ENCODE measurements at places on chromosomes 5 and 9.

DNA sequence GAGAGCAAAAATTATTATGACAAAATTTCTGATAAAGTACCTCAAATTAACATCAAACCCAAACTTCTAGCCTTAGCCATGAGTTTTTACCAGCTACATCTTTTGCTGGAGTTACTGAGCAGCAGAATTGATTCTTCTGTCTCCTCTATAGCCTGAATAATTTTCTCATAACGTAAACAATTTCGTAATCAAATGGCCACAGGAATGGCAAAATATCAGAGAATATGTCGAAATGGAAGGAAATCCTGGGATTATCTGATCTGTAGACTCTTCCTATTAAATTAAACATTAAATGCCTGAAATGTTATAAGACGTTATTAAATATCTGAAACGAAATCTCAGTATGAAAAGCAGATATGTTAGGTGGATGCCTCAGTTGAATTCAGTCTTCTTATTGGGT is 41.1 kb downstream of the LURAP1L start:
- no peak for DNase-seq

DNA sequence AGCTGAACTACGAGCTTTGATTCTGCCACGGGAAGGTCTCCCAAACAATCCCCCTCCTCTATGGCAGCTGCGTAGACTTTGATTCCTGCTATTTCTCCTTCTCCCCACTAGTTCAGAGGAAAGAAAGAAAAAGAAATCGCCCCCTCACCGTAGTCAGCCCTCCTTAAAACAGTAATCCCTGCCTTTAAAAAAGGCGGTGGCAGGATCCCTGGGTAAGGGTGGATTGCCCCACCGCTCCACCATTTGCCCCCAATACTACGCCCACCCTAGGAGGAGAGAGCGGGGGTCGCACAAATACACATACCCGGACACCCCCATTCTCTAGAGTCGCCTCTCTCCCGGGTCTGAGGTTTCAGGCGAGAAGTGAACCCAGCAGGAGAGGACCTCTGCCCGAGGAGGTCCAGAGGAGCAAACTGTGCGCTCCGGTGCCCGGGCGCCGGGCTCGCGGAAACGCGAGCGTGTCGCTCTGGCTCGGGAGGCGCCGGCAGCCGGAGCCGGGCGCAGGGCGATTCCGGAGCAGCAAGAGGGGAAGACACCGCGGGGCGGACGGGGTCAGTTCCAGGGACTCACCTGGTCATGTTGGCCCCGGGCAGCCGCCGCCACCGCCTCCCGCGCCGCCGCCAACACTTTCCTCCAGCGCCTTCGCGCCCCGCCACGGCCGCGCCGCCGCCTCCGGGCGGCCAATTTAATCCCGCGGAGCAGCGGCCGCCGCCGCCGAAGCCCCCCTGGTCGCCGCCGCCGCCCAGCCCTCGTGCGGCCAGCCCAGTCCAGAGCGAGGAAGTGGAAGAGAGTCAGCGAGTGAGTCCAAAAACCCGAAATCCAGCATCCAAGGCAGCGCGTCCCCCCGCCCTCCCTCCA is 1057.7 kb upstream of the DMAC1 start:
- no peak for DNase-seq

GRCh38 chr5:126358525-126358924 is 64.7 kb upstream of the GRAMD2B start:
- no peak for DNase-seq

DNA sequence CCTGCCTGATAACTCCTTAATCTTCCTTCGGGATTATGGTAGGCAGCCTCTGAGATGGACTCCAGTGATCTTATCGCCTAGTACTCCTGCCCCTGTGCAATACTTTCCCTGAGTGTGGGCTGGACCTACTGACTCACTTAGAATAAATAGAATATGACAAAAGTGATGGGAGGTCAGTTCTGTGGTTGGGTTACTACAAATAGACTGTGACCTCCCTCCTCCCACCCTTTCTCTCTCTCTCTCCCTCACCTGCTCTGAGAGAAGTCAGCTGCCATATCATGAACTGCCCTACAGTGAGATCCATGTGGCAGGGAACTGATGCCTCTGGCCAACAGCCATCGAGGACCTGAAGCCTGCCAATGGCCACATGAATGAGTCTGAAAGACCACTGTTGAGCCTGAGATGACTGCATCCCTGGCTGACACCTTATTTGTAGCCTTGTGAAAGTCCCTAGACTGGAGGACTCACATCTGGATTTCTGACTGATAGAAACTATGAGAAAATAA is 31.7 kb downstream of the NRG2 start:
- DNase-seq: no peak

GRCh38 chr9:87824216-87824875 is 58.3 kb upstream of the SPATA31E1 start:
- no peak for DNase-seq

GRCh38 chr9:72564479-72565281 is 43.3 kb downstream of the TMC1 start:
- no peak for DNase-seq

DNA sequence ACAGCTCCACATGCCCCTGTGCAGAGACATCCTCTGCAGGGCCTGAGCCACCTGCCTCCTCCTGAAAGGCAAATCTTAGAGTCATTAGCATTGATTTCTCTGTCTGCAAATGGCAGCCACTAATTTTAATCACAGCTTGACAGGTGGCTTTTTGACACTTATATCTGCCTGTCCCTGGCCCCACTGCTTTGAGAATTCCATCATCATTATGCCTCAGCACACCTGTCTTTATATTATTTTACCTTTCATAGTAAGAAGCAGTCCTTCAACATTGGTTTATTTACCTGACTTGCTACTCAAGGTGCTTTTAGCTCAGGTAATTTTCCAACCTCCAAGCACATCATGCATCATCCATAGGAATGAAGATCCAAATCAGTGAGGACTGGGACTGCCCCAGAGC is 451.3 kb downstream of the MTRR start:
- DNase-seq: no peak

Data from T-helper 1 cell (primary cell).